Iris pigment epithelial cell (primary cell): ENCODE measurements at places on chromosomes 16 and 17.

DNA sequence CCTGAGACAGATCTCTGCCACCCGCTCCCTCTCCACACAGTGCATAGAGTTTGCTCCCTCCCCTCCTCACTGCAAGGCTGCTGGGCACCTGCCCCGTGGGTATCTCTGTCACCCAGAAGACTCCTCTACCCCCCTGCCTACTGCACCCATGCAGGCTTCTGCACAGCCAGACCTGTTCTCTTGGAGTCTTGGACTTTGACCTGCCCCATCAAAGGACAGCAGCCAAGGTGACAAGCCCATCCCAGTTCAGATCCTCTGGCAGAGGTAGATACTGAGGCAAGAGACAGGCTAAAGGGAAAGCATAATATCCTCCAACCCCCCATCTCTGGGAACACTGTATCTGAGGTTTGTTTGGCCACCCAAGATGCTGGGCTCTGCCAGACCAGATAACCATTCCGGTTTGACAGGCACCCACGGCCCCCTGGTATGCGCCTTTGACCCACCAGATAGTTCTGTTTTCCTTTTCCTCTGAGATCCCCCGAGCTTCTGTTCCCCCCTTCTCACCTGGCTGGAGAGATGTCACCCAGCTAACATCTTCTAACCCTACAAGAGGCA lies 239.6 kb downstream of the SOX9 start:
- DNase-seq = no peak

DNA sequence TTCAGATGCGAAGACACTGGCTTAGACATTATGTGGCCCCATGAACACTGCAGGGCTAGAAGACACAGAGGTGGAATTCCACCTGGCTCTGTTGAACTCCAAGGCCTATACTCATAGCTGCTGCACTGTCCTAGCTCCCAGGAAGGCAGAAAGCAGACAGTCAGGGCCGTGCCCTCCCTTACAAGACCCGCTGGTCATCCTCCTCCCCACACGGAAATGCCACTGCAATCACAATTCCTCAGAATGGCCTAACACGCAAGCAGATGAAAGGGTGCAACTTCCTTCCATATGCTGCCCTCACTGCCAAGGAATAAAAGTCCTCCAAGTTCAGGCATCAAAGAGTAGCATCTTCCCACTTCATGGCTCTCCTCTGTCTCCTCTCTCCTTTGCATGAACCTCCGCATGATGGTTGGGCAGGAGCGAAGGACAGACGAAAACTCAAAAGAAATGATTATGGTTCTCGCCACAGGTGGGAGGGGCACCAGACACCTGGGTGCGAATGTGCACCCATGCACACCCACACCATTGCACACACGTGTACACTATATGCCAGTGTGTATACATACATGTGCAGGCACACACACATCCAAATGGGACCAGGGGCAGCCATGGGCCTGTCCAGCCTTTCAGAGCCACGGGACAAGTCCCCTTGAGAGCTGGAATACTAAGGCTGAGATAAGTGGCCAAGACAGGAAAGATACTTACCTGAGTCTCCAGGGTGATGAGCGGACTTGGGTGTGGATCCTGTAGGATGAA lies 113.3 kb downstream of the XYLT1 start:
- no peak for DNase-seq

- no peak for DNase-seq
Observed at GRCh38 chr16:26857371-26857770, 209.4 kb upstream of the C16orf82 start.

DNA sequence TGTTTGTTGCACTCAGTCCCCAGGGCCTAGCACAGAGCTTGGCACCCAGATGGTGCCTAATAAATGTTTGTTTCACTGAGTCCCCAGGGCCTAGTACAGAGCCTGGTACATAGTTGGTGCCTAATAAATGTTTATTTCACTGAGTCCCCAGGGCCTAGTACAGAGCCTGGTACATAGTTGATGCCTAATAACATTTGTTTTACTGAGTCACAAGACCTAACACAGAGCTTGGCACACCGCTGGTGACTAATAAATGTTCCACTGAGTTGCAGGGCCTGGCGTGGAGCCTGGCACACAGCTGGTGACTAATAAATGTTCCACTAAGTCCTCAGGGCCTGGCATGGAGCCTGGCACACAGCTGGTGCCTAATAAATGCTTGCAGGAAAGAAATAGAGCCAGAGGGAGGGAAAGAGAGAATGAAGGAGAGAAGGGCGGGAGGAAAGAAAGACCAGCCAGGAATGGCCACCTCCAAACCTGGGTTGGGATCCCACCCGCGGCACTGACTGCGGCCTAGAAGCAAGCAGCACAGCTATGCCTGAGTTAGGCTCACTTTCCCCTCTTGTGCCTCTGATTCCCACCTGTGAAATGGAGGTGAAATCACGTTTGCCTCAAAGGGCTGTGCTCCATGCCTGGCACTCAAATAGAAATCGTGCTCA lies 7.5 kb downstream of the SLC5A11 start:
- DNase-seq = peak; percentile 16

DNA sequence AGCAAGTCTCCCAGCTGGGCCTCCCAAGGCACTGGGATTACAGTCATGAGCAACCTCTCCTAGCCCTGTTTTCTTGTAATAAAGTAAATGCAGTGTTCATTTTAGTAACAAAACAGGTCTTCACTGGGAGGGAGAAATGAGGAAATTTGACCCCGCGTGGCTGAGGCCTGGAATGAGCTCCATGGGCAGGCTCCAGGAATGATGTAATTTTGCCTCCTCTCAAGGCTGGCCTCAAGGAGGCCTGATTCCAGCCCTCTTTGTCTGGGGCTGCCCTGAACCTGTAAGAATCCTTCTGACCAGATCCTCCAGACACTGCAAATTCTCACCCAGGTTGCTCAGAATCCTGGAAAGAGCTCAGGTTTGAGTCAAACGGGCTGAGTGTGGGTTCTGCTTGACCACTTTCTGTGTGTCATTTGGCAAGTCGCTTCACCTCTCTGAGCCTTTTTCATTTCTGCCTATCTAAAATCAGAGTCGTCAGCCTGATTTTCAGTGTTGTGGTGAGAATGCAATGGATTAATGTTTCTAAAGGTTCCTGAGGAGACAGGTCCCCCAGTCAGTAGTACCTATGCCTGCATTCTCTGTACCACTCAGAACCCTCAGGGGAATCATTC lies 57.1 kb downstream of the RAB11FIP4 start:
- peak; percentile 63 for DNase-seq

- no peak for DNase-seq
Observed at GRCh38 chr16:89195521-89196171, 4.7 kb downstream of the SLC22A31 start.

- DNase-seq = peak; percentile 30
Observed at GRCh38 chr17:29383686-29384085, 6.5 kb upstream of the TAOK1 start.

DNA sequence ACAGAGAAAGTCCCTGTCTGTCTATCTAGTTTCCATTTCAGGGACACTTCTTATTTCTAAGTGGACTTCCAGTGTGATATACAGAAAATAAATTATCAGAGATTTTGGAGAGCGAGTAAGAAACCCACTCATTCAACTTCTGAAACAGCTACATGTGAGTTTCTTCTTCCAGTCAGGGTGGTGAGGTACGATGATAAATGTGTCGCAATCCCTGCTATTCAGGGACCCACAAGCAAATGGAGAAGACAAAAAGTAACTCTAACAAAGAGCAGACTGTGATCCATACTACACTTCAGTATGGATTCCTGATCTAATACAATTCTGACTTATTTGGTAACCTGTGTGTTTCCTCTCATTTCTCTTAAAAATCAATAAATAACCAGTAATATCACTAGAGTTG lies 16.8 kb downstream of the CNTNAP4 start:
- DNase-seq = peak; percentile 13

DNA sequence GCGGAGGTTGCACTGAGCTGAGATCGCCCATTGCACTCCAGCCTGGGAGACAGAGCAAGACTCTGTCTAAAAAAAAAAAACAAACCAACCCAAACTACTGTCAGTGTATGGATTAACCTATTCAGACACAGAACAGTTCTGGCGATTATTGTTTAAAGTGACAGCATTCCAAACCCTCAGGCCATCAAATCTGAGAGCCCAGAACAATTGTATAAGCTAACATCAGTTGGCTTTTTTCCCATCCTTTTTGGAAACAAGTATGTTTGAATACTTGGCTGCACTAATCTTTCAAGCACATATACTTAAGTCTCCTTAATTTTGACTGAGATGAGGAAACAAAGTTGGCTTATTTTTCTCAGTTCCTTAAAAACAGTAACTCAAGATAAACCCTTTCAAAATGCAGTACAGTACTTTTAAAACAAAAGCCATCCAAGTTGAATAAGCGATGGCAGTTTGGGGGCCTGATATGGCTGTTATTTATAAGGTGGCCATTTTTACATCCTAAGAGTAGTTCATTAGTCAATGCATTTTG lies 1.4 kb downstream of the ZSWIM7 start:
- no peak for DNase-seq

GRCh38 chr17:65583921-65584603 lies 22.6 kb upstream of the AXIN2 start:
- no peak for DNase-seq

- DNase-seq = no peak
Observed at GRCh38 chr16:57257455-57258070, 12.5 kb downstream of the ARL2BP start.

DNA sequence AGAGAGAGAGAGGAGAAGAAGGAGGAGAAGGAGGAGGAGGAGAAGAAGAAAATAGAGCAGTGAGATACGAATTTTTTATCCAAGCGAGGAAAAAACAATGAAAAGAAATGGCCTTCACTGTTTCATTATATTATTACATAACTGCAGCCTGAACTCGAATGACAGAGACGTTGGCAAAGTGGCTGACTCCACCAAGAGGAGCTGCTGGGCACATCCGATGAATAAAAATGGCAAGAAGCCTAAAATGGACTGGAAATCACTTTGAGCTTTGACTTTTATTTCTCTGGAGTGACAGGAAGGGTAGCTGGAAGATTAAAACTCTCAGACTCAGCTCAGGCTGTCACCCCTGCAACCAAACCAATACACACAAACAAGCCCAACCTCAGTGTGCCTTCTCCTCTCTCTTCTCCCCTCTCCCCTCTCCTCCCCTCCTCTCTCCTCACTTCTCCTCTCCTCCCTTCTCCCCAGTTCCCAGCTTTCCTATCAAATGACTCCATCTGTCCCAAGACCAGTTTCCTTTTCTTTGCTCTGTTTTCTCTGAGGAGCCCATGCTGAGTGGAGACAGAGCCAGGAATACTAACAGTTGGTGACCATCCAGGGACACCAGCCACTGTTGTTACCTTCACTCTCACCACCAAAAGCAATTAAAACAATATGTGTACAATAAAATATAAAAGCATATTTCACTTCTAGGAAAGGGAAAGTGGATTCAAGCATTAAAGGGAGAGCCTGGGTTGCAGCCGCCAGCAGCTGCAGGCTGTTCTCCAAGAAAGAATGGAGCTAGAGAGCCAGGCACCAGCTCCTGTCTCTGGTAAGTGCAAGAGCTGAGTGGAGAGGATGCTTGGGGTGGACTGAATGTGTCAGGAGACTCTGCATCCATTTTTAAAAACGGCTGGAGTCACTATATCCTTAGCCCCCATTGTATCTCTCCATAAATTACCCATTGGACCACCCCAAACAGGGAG lies 51.2 kb downstream of the SOX9 start:
- DNase-seq = no peak

GRCh38 chr17:72465191-72466024 lies 344.6 kb downstream of the SOX9 start:
- peak; percentile 84 for DNase-seq

GRCh38 chr16:88415713-88416323 lies 33.1 kb downstream of the ZNF469 start:
- DNase-seq = no peak

DNA sequence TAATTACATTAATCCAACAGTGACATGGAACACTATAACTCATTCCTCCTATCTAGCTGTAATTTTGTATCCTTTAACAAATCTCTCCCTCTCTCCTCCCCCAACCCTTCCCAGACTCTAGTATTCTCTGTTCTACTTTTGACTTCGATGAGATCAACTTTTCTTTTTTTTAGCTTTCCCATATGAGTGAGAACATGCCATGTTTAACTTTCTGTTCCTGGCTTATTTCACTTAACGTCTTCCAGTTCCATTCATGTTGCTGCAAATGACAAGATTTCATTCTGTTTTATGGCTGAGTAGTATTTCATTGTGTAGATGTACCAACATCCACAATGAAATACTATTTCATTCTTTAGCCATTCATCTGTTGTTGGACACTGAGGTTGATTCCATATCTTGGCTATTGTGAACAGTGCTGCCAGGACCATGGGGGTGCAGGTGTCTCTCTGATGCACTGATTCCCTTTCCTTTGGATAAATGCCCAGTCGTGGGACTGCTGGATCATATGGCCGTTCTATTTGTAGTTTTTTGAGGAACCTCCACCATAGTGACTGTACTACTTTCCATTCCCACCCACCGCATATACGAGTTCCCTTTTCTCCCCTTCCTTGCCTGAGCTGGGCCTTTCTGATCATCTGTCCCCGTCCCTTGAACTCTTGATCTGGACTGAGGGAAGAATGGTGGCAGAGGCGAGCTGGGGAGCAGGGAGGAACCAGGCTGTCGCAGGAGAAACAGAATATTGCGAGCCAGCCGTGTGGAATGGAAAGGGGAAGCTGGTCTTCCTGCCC lies 7.7 kb upstream of the CEP295NL start:
- DNase-seq = no peak

GRCh38 chr17:17177176-17177575 lies 29.0 kb downstream of the PLD6 start:
- no peak for DNase-seq

- no peak for DNase-seq
Observed at GRCh38 chr16:71532366-71532765, 6.1 kb downstream of the CHST4 start.

DNA sequence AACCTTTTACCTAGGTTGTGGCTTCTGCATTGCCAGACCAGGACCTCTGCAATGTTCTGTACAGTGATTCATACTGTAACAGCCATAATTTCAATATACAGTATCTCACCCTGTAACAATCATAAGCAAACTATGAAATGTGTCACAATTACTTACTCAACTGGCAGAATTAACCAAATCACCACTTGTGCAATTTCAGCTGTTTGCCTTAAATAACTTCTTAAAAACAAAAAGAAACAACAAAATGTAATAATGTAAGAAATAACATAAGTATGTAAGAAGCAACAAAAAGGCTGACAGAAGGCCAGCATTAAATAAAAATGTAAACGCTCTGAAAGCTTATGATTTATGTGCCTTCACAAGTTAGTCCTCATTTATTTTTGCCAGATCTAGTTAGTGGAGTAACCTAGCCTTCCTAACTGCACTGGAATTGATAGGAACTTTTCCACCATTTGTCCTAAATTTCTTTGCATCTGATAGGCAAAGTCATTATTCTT lies 96.9 kb downstream of the SKAP1 start:
- peak; percentile 17 for DNase-seq

DNA sequence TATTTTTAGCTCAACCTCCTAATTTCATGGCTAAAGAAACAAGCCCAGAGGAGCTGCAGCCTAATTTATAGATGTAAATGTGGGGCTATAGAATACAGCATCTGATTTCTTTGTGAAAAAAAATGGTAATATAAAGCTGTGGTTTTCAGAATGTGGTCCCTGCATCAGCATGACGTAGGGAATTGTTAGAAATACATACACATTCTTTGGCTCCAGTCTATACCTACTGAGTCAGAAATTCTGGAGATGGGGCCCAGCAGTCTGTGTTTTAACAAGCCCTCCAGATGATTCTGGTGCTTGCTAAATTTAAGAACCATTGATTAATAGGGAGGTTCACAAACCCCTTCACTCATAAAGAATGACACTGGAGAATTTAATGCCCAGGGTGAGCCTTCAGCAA lies 18.1 kb upstream of the MYH8 start:
- DNase-seq = no peak

GRCh38 chr16:85733839-85734170 lies 17.1 kb downstream of the C16orf74 start:
- peak; percentile 55 for DNase-seq

GRCh38 chr17:18031955-18032354 lies 7.0 kb downstream of the ATPAF2 start:
- peak; percentile 43 for DNase-seq

GRCh38 chr17:62650587-62650986 lies 23.1 kb downstream of the MRC2 start:
- no peak for DNase-seq
